ENCODE measurements at places on chromosomes 7 and 10.
A peak's percentile ranks its signal among the peaks of the same experiment; 100 is the strongest.

DNA sequence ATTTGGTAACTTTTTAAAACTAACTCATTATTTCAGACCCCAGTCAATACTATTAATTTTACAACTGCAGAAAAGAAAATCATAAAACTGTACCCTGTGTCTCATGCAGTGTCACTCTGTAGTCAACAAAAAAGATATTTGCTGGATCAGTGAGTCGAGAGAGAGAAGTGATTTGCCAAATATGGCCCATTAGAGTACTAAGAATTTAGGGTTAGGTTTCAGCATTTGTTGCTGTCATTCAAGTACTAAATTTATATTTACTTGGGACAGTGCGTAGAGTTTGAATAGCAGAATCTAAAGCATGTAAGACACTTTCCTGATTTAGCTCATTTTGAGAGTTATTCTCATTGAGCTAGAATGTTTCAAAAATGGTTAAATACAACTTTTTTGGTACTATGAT lies 38.9 kb downstream of the CACNA2D1 start:
- no peak for DNase-seq

- DNase-seq = no peak
Observed at GRCh38 chr7:94417901-94418300, 23.2 kb downstream of the COL1A2 start.

DNA sequence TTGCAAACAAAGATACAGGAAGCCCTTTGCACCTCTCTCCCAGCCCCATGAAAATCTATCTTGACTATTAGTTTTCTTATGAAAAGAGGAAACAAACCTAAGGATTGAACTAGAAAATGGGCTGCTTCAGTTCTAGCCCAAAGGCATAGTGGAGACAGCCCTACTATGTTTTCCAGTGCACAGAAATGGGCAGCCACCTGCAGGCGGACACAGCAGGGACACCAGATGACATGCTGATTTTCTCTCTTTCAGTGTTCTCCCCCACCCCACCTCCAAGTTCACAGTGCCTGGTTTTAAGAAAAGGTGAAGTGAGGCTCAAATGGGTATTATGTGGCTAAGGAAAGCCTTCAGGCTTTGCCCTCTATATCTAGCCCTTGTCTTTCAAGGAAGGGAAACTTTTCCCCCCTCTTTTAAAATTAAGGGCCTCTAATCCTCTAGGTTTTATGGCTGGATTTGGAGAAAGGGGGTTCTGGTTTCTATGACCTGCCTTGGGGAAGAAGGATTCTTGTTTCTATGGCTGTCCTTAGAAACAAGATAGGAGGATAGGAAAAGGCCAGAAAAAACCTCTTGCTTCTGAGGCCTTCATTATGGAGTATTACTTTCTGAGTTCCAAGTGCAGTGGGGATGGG lies 23.5 kb upstream of the DDX50 start:
- no peak for DNase-seq

GRCh38 chr10:128058106-128058749 lies 68.0 kb downstream of the MKI67 start:
- DNase-seq = no peak

DNA sequence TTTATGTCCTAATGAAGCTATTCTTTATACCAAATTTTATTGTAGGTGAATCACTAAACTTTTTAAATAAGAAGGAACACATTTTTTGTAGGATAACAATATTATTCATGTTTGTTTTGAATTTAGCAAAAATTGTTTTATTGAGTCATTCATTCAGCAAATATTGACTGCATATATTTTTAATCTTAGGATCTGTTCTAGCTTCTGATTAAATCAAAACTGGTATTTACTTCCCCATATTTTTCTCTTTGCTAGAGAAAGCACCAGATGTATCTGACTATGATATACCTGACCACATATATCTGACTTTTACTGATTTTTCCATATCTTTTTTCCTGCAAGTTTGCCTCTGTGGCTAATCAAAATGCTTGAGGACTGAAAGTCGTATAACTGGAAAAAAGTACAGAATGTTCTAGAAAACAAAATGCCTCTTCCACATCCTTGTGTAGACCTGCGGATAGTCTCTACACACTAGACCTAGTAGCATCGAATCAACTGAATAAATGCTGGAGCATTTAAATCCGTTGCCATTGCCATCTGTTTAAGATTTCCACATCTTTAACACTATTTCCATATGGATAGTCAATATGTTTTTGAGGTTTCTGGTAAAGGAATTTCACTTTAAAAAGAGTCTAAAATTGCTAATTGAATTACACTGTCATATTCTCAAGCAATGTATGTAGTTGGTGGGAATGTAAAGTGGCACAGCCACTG lies 594.7 kb downstream of the KCNMA1 start:
- peak; percentile 81 for DNase-seq

DNA sequence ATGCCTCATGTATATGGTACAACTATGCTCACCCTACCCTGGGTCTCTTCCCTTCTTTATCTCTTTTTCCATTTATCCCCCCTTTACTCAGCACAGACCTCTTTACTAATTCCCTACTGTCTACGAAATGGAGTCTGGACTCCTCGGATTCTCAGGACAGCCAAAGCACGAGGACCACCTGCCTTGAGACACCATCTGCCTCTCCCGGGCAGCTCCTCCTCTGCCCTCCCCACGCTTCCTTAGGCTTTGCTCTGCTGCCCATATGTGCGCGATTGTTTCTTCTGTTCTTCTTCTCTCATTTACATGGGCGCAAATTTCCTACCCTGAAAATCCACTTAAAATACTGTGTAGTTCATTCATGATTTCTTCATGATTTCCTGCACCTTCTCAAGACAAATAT lies 62.7 kb upstream of the STK17A start:
- no peak for DNase-seq

- no peak for DNase-seq
Observed at GRCh38 chr7:26930201-26930600, 65.8 kb upstream of the SKAP2 start.

DNA sequence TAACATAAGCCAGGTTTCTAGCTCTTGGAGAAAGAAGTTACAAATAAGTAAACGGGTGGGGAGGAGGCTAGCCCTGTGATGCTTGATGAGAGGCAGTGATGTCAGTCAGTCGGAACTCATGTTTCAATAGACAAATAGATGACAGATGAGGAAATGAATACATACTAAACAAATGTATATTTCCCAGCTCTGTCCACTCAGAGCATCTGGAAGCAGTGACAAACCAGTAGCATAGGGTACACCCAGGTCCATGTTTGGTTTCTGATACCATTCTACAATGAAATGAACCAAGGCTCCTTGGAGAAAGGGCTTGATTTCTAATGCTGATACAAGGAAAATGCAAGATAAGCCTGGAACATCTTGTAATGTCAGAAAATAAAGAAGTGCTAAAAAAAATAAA lies 30.6 kb downstream of the PODXL start:
- no peak for DNase-seq
